H1 (cell line): ENCODE measurements at places on chromosomes 5 and 9. TPM values are rescaled to one million over a fixed set of nuclear protein-coding genes. Genes with fewer than 3 reads are reported as not detected.

PDE6A gene
- polyA plus RNA-seq: not detected in 2 replicates

QRFP gene
- not detected in 2 replicates for polyA plus RNA-seq

IFNK gene
- not detected in 2 replicates for polyA plus RNA-seq

SMIM32 gene
- 0.09 and 0.14 TPM in 2 replicates for polyA plus RNA-seq

FGF10 gene
- 0.06 and 0.09 TPM in 2 replicates for polyA plus RNA-seq

HRH2 gene
- 7.8 and 10.2 TPM in 2 replicates for polyA plus RNA-seq

KCNV2 gene
- polyA plus RNA-seq: not detected in 2 replicates

DOCK8 gene
- 0.57 and 0.67 TPM in 2 replicates for polyA plus RNA-seq

FOXE1 gene
- polyA plus RNA-seq: 0.03 TPM in 2 replicates

IL7R gene
- polyA plus RNA-seq: not detected in 2 replicates

PCDHA4 gene
- polyA plus RNA-seq: 3.7 and 3.8 TPM in 2 replicates

ANKRD18B gene
- polyA plus RNA-seq: 0.69 and 1.6 TPM in 2 replicates

TLX3 gene
- not detected in 2 replicates for polyA plus RNA-seq

C7 gene
- 0.08 and 0.24 TPM in 2 replicates for polyA plus RNA-seq

NR5A1 gene
- polyA plus RNA-seq: 0.29 and 0.74 TPM in 2 replicates
